Left kidney (tissue), 8 donors: ENCODE measurements at places on chromosomes 2 and 18. TPM values are rescaled to one million over a fixed set of nuclear protein-coding genes. Genes with fewer than 3 reads are reported as not detected.

The RALBP1 gene
- polyA plus RNA-seq, result 70.2 TPM

The DRC1 gene
- 3.4 TPM for polyA plus RNA-seq

The NDUFB3 gene
- 108 TPM for polyA plus RNA-seq

The TTN gene
- 1.2 TPM for polyA plus RNA-seq

The LOXL3 gene
- polyA plus RNA-seq, result 10.8 TPM

The UGT1A7 gene
- 0.07 TPM for polyA plus RNA-seq

The RAB17 gene
- 13.2 TPM for polyA plus RNA-seq

The EVX2 gene
- not detected for polyA plus RNA-seq

DNA sequence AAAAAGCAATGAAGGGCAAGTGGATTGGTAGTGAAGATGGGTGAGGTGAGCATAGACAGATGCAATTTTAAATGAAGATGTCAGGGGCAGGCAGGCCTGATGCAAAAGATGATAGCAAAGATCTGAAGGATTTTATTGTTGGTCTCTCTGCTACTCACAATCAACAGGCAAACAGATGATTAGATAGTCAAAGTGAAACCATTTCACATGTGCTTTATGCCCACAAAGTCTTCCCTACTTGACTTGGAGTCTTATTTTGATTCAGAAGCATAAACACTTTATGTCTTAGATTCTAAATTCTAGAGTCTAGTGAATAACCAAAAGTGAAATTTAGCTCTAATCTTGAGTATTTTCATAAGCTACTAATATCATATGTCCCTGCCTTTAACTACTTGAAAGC is 153.8 kb upstream of the HNRNPA3 start:
- no peak for DNase-seq

DNA sequence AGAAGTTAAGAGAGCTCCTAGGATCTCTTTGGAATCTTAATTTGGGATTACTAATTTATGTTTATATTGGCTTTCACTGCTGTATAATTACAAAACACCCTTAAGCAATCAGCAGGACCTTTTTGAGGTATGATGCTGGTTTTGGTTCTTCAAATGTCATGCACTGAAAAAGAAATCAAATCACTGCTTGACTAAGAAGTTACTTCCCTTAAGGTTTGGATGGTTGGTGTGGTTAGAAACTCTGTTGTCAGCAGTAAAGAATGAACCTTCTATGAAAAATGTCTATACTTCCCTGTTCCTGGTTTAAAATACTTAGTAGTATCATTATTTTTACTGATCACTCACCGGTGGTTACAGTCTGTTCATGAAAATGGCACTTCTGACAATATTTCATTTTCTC is 5.5 kb downstream of the COLEC12 start:
- DNase-seq, result no peak

- no peak for DNase-seq
These were observed 1.3 kb downstream of the ERICH2 start for GRCh38 chr2:170771421-170771937.

DNA sequence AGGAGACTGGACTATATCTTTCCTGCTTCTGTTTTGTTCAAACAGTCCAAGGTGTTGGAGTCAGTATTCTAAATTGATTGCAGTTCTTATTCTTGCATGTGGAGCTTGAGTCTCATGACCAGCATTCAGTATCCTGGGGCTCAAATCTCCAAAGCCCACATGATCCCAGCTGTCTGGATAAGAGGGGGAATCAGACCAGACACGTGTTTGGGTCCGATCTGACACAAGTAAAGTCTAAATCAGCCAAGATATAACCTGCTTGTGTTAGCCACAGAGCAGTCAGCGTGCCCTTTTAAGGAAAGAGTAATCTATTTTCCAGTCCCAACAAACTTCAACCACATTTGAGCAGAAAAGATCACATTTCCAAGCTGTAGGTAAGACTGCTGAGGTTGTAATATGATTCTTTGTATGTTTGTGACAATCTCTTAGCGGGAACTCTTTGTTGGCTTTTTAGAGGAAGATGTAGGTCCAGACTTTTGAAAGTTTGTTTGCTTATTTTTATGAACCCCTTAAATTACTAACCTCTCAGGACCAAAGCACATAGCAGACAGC is 334.6 kb downstream of the SLC4A3 start:
- DNase-seq, result peak; percentile 44

DNA sequence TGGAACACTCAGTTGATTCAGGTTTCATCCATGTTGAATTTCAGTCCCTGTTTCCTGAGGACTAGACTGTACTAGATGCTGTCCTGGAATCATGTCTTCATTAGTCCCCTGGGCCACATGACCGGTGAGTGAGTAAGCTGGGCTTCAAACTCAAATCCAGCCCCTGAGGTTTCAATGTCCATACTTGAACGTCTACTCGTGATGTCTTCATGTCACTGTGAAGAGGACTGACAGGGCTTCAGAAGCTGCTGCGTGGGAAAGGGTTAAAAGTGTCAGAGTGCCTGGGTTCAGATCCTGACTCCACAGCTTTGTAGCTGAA is 101.2 kb downstream of the CDK15 start:
- no peak for DNase-seq

DNA sequence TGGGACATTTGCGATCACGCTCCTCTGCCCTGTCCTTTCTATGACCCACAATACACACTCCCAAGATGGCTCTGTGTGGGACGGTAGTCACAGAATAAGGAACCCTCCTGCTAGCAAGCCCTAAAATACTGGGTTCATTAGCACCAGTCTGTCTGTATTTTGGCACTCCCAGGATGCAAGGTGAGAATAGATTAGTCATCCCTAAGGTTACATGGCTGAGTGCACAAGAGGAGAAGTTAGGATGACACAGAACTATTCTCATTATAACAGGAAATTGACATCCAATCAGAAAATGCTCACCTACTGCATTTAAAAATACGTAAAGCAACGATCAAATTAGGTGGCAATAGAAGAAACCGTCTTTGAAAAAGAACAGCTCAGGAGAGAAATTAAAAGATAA is 590.2 kb downstream of the EPHA4 start:
- DNase-seq, result no peak

DNA sequence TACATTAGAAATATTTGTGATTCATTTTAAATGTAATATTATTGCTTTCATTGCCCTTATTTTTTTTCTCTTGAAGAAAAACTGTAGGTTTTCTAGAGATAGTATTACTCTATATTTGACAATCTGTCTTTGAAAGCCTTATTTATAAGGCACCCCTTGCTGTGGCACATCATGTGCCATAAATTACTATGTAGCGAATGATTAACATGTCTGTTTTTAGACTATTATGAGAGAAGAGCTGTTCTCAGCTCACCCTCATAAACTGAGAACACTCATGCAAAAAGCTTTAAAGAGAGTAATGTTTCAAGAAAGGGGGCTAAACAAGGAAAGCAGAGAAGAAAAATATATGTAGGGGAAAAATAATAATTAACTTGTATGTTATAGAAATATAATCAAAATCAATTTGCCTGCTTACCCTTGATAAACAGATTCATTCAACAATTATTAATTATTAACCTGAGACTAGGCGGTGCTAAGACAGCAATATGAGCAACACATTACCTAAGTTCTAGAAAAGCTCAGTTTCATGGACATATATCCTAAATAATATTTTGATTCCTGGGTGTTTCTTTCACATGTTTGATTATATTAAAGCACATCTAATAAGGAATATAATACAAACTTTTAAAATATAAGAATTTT is 69.0 kb downstream of the RAB3GAP1 start:
- peak; percentile 1 for DNase-seq

DNA sequence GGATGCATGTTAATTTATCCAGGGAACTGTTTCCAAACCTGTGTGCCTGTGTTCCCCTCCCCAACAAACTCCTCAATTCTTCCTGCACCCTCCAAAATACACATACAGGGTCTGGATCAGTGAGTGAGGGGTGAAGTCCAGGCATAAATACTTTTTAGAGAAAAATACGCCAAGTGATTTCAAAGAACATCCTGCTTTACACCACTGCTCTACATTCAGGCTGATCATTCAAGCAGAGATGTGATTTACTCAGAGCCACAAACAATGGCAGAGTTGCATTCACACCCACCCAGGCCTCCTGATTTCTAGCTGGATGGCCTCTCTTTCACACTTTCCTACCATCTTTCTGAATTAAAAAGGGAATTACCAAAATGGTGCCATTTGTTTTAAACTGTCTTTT is 289.5 kb upstream of the SLC14A2 start:
- DNase-seq, result no peak

DNA sequence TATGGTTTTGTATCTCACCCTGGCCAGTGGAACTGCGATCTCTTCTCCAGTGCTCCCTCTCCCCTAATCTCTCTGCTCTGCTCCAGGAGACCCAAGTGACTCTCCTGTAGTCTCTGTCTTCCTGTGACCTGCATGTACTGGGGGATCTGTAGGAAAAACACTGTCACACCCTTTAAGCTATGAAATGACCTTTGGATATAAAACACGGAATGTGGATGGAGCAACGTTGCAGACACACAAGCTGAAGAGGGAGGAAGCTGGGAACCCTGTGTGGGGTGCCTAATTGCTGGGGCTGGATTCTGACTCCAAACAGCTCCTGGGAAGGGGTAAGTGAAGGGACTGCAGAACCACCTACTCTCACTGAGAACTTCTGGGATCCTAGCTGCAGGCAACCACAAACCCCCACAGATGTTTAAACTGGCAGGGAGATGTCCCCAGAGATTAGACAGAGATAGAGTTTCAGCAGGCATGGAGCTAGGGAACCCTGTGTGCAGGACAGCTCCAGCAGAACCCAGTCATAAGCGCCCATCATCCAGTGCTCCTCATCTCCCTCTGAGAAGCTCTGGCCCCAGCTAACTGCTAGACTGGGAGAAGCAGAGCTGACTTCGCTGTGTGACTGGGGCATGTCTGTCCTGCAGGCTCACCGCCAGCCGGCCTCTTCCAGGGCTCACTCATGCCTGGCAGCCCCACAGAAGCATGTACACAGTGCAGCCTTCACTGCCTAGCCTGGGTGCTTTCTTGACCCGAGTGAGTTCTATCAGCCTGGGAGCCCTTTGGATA is 482.7 kb upstream of the SETBP1 start:
- no peak for DNase-seq

DNA sequence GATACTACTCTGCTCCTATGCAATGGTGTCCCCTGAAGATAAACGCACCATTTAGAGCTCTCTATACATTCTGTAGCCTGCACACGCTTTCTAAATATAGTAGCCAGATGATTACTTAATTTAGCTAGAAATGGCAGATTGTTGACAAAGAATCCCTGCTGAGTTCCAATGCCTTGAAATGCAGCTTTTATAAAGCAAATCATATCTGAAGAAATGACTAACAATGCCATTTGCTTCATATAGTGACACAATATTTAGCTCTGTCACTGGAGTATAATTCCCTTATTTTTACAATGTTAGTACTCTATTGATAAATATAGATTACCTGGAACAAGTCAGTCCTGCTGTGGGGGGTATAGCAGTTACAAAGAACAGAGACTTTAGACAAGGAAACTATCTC is 166.2 kb downstream of the CDCA7 start:
- DNase-seq, result no peak

GRCh38 chr18:3452750-3453539 is 3.0 kb downstream of the TGIF1 start:
- DNase-seq, result no peak

GRCh38 chr2:25230948-25231311 is 62.5 kb upstream of the POMC start:
- DNase-seq, result no peak

- no peak for DNase-seq
These were observed 29.8 kb upstream of the ARMC9 start for GRCh38 chr2:231168460-231169139.

GRCh38 chr18:8422391-8422790 is 186.8 kb upstream of the RAB12 start:
- DNase-seq, result no peak

DNA sequence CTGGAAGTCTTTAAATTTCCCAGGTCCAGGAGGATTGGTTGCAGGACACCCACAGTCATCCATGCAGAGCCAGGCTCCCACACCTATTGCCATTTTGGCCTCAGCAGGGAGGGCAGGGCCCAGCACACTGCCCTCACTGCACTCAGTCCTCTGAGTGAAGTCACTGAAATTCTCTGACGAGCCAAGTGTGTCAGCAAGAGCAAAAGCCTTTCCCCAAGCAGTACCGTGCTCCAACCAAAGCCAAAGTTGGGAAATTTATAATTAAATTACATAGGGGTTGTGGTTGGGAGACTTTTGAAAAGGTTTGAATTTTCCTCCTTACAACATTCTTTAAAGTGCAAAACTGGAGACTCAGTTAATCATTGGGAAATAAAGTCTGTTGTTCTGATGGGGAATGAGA is 98.5 kb upstream of the CD226 start:
- no peak for DNase-seq

GRCh38 chr2:195985741-195986140 is 82.9 kb downstream of the DNAH7 start:
- no peak for DNase-seq

DNA sequence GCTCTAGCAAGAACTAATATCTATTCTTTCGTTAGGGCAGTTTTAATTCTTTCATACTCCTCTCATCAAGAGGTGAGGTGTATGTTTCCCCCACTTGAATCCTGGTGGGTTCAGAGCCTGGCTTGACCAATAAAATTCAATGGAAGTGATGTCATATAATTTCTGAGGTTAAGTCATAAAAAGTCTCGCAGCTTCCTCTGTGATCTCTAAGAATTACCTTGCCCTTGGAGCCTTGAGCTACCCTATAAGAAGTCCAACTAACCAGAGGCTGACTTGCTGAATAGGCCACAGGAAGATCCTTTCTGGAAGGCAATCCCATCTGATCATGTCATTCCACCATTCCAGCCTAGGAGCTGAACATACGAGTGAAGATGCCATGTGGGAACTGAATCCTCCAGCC is 26.1 kb upstream of the INO80D start:
- no peak for DNase-seq

GRCh38 chr18:77133051-77133834 is 660 bp upstream of the MBP start:
- no peak for DNase-seq
